Activated CD4-positive, alpha-beta T cell treated with anti-CD3 and anti-CD28 coated beads for 48 hours (primary cell): ENCODE measurements at places on chromosomes 2 and 18.

GRCh38 chr18:2331491-2331890 is 239.8 kb downstream of the METTL4 start:
- no peak for DNase-seq

- no peak for DNase-seq
These were observed 4.0 kb upstream of the RNF152 start for GRCh38 chr18:61896757-61897156.

DNA sequence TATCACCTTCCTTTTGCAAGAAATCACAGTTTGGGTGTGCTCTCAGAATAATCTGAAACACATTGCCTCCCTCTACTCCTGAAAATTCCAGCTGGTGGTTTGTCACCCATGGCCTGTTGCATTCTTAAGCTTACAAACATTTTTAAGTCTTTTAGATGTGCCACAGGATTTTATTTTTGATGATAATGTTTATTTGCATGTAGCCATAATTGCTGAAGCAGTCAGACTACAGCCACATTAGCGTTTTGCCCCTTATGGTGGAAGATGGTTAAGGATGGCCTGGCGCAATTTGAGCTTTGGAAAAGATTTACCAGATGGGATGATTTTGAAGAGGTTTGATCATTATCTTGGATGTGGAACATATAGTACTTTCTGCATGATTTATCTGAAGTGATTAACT is 439.5 kb downstream of the MEIS1 start:
- no peak for DNase-seq

GRCh38 chr2:16478434-16479210 is 187.0 kb downstream of the CYRIA start:
- no peak for DNase-seq

DNA sequence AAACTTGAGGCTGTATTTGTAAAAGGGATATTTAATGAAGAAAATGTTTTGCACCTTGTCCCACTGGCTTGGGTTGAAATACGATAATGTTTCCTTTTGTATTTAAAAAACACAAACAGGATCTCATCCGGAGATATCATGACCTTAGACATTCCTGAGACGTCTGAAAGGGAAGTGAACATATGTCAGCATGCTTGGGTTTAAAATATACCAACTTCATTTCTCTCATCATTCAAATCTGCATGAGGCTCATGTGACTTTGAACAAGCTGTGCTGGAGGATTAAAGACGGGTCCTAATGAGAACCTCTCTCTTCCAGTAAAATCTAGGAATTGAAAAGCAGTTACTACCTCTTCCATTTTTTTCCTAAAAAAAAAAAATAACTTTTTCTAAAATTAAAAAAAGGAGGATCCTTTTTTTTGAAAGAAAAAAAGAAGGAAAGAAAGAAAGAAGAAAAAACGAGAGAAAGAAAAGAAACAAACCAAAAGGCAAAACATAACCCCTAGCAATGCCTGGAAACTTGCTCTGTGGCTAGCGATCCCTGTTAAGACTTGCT is 106.8 kb upstream of the ZFP36L2 start:
- no peak for DNase-seq

- no peak for DNase-seq
These were observed 157.9 kb downstream of the ANKRD44 start for GRCh38 chr2:197152451-197153228.

GRCh38 chr2:119536707-119537106 is 7.5 kb upstream of the CFAP221 start:
- no peak for DNase-seq

- no peak for DNase-seq
These were observed 8.0 kb downstream of the ZNF516 start for GRCh38 chr18:76487070-76487469.

- DNase-seq = no peak
These were observed 1500.6 kb upstream of the TMEFF2 start for GRCh38 chr2:193695367-193695766.

DNA sequence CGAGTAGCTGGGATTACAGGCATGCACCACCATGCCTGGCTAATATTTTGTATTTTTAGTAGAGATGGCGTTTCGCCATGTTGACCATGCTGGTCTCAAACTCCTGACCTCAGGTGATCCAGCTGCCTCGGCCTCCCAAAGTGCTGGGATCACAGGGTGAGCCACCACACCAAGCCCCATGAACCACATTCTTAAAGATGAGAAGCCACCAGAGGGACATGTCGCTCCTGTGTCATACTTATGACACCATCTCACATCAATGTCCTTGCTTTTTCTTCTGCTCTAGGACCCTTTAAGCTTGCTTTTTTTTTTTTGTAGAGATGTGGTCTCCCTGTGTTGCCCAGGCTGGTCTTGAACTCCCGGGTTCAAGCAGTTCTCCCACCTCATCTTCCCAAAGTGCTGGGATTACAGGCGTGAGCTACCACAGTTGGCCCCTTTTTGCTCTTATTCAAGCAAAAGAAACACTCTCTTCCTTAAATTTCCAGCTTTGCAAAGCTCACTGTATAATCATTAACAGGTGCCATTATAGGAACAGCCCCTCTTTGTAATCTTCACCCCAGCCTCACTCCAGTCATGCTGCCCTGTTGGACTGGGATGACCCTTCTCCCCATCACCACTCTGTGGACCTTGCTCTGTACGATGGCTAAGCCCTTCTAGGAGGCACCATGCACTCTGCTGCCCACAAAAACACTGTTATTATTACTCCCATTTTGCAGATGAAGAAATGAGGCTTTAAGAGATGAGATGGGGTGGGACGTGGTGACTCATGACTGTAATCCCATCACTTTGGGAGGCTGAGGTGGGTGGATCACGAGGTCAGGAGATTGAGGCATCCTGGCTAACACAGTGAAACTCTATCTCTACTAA is 10.8 kb upstream of the KCNG3 start:
- no peak for DNase-seq

DNA sequence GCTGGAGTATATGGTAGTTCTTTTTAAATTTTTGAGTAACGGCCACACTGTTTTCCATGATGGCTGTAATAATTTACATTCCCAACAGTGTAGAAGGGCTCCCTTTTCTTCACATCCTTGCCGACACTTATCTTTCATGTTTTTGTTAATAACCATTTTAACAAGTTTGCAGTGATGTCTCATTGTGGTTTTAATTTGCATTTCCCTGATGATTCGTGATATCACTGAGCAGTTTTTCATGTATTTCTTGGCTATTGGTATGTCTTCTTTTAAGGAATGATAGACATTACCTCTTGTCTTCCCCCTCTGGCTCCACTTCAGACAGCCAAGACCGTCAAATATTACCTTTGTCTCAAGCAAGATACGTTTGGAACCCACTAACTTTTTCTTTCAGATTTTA is 371.1 kb upstream of the NRP2 start:
- DNase-seq = no peak
